Anterior cingulate cortex (tissue), 58 donors: ENCODE measurements at places on chromosomes 7 and 10.

GRCh38 chr7:50331564-50332208 is 27.2 kb downstream of the IKZF1 start:
- DNase-seq = no peak

DNA sequence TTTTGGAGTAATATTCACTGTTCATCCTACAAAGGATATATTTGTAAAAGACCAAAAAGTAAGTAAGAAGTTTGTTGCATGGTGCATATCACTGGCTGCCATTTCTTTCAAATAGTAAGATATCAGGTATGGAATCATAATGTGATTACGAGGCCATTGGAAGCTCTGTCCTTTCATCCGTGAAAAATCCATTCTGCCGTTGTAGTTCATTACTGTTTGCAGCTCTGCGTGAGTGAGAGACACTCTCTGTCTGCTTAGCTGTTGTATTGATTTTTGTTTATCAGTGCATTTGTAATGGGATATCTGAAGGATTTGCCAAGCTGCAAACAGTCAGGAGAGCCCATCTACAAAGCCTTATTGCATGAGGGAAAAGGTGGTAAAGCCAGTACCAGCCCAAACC is 44.1 kb upstream of the SLC39A12 start:
- no peak for DNase-seq

DNA sequence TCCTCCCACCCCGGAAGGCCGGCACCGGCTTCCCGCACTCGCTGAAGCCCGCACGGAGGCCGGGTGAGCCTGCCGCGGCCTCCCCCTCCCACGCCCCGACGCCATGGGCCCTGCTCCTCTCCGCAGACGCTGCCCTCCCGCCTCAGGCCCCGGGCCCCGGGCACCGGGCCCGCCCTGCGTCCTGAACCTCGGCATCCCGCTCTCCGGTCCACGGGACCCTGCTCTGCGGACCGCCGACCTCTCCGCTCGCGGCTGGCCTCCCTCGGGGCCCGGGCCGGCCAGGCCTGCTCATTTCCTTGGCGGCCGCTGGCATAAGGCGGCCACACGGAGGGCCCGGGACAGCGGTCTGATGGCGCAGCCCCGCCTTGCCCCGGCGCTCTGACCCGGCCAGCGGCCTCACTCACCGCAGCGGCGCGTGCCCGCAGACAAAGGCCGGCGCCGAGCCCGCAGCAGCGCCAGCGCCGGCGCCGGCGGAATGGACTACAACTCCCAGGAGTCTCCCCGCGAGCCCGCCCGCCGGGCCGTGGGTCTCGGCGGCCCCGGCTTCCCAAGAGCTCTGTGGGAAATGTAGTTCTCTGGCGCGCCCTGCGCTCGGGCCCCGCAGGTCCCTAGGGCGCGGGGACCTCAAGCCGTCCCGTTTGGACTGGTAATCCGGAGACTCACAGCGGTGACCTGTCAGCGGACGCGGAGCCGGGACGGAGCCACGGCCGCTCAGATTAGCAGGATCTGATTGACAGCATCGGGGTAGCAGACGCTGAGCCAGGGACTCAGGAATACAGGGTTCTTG is at the start of gene ZNF32:
Gene ZNF32, minus strand, starts transcription at position 484 of the 787 bp plus-strand sequence. CDS start 2,748 bp downstream, outside the sequence.
- DNase-seq = peak; percentile 85

DNA sequence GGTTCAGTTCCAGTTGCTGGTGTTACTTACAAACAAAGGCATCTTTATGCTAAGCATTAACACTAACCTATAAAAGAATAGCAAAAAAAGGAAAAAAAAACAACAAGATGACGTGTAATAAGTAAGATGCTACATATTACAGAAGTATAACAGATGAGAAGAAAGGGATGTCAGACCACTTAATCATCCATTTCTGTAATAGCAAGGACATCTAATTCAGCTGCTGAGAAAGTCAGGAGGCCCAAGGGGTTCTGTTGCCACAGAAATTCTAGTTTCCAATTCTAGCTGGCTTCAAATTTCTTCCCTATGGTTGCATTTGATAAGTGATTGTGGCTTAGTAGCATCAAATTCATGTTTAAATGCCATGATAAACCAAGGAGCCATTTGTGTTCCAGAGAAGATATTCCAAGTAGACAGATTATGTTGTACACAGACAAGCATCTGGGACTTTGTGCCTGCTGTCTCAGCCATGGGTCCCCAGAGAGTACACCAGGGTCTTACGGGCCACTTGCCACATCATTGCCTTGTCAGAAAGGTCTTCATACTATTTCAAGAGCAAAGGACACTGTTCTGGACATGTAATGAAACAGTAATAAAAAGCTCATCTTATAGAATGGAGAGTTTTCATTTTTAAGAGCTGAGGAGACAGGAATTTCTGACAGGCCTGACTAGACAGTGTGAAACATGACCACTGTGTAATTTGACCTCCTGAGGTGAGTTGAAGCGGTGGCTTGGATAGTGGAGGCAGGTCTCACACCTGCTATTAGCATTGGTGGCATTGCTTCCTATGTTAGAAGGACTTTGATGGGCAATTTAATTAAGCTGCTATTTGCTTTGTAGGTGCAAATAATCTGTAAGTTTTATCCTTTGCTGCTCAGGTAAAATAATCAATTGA is 4.2 kb upstream of the ASB4 start:
- DNase-seq = no peak

GRCh38 chr10:130161331-130161730 is 25.1 kb downstream of the GLRX3 start:
- DNase-seq = no peak

DNA sequence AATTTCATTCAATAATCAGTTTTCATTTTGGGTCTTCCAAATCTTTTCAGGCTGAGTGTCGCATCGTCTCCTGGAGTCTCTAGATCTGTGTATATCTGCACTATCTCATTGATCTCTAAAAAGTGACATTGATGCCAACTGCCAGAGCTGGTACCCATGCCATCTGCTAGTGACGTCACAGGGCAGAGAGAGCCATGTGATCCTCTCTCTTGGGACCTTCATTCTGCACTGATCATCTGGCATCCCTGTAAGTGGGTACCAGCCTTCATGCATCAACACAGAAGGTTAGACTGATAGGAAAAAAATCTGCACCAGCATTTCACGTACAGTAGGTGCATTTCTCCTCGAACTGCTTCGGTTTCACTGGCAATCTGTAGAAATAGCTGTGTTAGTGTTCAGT is at the start of gene NEUROD6:
Gene NEUROD6, minus strand, starts transcription at position 124 of the 400 bp plus-strand sequence. CDS start 1,458 bp downstream, outside the sequence.
- no peak for DNase-seq

- DNase-seq = no peak
Observed at GRCh38 chr10:93462881-93463280, 19.3 kb downstream of the MYOF start.

- no peak for DNase-seq
Observed at GRCh38 chr7:74183653-74184450, 9.7 kb downstream of the EIF4H start.

GRCh38 chr10:101708073-101708472 is 13.1 kb upstream of the FBXW4 start:
- DNase-seq = no peak

GRCh38 chr7:153103202-153103601 is 343.6 kb downstream of the ACTR3B start:
- DNase-seq = no peak

GRCh38 chr7:74570533-74571156 is 86.9 kb upstream of the GTF2I start:
- no peak for DNase-seq

DNA sequence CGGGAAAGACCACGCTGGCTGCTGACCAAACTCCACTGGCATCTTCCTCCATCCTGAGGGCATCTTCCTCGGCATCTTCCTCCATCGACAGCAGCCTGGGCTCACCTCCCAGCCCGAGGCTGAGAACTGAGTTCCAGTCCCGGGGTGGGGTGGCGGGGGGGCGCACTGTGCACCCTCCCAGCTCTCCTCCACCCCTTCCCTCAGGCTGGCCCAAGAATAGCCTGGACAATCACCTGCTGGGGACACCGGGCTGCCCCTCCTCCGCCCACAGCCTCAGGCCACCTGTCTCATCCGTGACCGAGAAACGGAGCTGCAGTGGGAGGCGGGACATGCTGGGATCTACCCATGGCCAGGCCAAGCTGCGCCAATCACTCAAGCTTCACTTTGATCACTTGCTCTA is 37.2 kb downstream of the DIP2C start:
- no peak for DNase-seq

- no peak for DNase-seq
Observed at GRCh38 chr10:12418725-12419261, 69.4 kb downstream of the CAMK1D start.
